ENCODE measurements at places on chromosomes 1 and 21.

DNA sequence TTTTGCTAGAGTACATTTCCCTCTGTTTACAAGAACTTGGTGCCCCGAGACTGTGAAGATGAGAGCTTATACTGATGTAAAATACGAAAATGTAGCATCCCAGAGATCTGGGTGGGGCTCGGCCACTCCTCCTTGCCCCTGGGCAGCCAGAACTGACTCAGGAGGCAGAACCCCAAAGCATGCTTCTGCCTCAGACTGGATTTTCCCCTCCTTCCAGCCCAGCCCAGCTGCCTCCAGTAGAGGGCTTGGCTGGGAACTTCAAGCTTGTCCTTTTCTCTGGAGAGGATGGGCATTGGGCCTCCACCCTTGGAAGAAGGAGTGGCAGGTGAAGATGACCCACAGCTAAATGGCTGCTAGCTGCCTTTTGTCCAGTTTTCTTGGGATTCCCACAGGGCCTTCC lies 24.3 kb upstream of the BTG2 start:
- DNase-seq = no peak

- peak; percentile 86 for DNase-seq
Observed at GRCh38 chr1:43853161-43853921, 80.3 kb upstream of the ARTN start.

DNA sequence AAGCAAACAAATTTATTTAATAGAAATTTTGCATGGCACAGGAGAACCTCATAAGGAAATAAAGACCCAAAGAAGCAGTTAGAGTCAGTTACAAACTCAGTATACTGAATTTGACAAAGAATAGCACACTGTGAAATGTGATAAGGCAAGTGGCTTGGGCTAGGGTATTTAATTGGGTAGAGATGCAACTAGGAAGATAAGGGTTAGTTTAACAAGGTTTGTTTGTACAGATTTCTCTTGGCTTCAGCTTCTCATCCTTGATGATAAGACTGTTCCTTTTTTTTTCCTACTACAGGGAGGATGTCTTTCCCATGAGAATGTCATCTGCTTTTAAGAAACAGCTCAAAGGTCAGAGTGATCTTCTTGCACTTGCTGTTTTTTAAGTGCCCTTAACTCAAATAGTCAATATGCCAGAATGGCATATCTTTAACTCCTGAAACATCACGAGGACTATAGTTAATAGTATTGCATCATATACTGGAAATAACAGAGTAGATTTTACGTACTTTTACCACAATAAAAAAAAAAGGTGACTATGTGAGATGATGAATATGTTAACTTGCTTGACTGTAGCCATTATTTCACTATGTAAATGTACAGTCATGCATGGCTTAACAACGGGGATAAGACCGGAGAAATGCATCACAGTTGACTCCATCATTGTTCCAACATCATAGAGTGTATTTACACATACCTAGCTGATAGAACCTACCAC lies 9.2 kb upstream of the TRAF3IP3 start:
- DNase-seq = no peak

GRCh38 chr1:21508580-21509350 lies 458 bp upstream of the ALPL start:
- no peak for DNase-seq

- DNase-seq = no peak
Observed at GRCh38 chr1:101128211-101128727, 102.7 kb upstream of the DPH5 start.

- no peak for DNase-seq
Observed at GRCh38 chr21:31813862-31814261, 59.0 kb upstream of the HUNK start.

Data from NCI-H2107 (cell line).